ENCODE measurements at places on chromosomes 6 and 20.

GRCh38 chr6:41529049-41529448 is 17.1 kb upstream of the FOXP4 start:
- no peak for DNase-seq

DNA sequence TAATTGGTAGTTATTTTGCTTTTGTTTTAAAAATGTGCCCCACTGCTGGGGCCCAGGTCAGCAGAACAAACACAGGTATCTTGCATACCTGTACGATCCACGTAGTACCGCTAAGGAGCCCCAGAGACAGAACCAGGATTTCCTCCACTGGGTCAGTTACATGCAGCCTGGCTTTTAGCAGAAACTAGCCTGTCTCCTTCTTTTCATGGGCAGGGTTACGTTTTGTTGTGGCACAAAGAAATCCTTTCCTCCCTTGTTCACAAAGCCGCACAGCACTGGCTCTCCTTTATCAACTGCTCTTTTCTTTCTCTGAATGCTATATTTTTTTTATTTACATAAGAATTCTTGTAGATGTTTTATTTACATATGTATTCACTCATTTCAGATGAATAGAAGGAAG is 190.3 kb upstream of the POU3F2 start:
- no peak for DNase-seq

- no peak for DNase-seq
Observed at GRCh38 chr6:52691718-52692117, 20.8 kb downstream of the TMEM14A start.

DNA sequence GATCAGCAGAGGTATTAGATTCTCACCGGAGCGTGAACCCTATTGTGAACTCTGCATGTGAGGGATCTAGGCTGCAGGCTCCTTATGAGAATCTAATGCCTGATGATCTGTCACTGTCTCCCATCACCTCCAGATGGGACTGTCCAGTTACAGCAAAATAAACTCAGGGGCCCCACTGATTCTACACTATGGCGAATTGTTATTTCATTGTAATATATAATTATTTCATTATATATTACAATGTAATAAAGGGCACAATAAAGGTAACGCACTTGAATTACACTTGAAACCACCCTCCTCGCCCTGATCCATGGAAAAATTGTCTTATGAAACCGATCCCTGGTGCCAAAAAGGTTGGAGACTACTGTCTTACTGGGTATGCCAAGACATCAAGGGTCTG is 18.6 kb downstream of the PRKN start:
- no peak for DNase-seq

DNA sequence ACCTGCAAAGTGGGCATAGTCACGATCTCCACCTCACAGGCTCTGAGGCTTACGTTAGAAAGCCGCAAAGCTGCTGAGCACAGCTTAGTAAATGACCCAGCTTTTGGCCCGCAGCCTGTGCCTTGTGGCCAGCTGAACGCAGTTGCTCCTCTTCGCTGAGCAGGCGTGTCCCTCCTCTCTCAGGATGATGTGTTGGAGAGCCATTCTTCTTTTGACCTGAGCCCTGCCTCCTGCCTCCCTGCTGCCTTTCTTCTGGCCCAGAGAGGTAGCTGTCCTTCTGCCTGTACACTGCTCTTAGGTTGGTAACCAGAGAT is 47.6 kb upstream of the MYL9 start:
- peak; percentile 91 for DNase-seq

- DNase-seq, result no peak
Observed at GRCh38 chr6:38164131-38164481, 344.6 kb downstream of the ZFAND3 start.

DNA sequence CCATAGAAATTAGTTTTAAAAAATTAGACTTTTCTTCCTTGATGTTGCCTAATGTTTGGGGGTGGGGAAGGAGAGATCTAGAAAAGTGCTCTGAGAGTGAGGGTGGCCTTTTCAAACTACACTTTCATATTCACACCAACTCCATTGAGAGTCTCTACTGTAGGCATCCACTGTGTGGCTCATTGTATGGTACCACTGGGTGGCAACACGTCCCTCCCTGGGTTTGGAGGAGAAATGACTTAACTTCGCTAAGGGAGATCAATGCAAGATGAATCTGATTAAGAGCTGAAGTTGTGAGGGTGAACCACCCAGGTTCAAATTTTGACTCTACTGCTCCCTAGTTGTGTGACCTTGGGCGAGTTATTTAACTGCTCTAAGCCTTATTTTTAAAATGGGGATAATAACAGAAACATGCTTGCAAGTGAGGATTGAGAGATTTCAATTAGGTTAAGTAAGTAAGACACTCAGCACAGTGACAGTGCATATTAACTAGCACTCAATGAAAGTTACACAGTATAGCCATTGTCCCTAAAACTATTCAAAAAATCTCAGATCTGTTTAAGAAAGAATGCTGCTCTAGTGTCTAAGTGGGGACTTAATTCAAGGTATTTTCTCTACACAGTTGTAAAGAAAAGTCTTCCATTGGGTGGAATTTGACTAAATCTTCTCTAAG is 193.5 kb upstream of the CNR1 start:
- DNase-seq, result no peak

DNA sequence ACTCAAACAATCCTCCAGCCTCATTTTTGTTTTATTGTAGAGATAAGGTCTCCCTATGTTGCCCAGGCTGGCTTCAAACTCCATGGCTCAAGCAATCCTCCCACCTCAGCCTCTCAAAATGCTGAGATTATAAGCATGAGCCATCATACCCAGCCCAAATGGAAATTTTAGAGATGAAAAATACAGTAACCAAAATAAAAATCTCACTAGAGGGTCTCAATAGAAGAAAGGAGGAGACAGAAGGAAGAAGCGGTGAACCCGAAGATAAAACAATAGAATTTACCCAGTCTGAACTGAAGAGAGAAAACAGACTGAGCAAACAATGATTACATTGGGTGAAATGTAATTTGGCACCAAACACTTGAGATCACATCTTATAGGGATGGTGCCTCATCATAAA is 16.7 kb upstream of the OLIG3 start:
- no peak for DNase-seq

GRCh38 chr20:45967551-45968080 is 4.4 kb downstream of the ZNF335 start:
- DNase-seq, result no peak

GRCh38 chr6:128311944-128312570 is 208.3 kb downstream of the PTPRK start:
- no peak for DNase-seq

GRCh38 chr6:104253236-104253635 is 606.5 kb downstream of the HACE1 start:
- DNase-seq, result no peak

DNA sequence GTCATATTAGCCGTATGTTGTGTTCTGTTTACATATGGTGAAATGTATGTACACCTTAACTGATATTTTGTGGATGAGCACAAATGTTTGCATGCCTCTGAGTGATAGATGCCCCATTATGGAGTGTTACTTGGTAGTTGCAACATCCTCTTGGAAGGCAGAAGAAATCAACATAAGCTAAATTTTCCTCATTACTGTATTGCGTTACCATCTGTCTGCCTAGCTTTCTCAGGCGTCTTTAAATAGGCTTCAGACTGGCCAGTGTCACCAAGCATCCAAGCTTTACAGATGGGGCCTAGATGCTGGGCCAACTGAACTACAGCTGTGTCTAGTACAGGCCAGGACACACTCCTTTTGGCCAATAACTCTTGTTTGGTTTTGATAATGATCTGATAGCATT is 250.6 kb downstream of the SAMD5 start:
- DNase-seq, result no peak

GRCh38 chr20:4324611-4325243 is 309.4 kb upstream of the RNF24 start:
- DNase-seq, result no peak

GRCh38 chr6:139695361-139695760 is 320.9 kb upstream of the CITED2 start:
- DNase-seq, result no peak

DNA sequence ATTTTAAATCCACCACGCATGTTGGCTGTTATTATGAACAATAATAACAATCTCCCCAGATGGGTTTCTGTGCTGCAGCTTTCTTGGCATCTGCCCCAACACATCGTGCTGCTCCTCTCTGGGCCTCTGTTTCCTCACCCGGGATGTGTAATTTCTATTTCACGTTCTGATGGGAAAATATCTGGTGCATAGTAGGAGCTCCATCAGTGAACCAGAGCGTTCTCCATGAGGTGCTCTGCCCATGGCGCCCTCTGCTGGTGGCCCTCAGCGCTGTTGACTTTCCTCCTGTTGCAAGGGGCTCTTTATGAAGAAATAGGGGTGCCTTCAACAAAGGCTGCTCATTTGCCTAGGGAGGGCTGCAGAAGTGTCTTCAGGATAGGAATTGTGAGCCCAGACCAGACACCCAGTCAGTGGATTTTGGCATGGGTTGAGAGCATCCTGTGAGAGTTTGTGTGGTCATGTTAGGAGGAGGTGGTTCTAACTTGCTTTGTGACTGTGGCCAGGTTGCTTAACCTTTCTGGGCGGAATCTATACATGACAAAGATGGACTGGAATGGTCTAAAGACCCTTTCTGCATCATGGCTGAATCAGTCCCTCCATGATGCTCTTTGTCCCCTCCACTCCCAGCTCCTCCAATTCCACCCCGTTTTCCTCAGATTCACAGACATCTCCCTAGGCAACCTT is 8.1 kb downstream of the SCRT2 start:
- no peak for DNase-seq

- DNase-seq, result no peak
Observed at GRCh38 chr20:17969884-17970409, 1.1 kb downstream of the MGME1 start.

- no peak for DNase-seq
Observed at GRCh38 chr6:14009431-14009830, 84.7 kb downstream of the RNF182 start.

DNA sequence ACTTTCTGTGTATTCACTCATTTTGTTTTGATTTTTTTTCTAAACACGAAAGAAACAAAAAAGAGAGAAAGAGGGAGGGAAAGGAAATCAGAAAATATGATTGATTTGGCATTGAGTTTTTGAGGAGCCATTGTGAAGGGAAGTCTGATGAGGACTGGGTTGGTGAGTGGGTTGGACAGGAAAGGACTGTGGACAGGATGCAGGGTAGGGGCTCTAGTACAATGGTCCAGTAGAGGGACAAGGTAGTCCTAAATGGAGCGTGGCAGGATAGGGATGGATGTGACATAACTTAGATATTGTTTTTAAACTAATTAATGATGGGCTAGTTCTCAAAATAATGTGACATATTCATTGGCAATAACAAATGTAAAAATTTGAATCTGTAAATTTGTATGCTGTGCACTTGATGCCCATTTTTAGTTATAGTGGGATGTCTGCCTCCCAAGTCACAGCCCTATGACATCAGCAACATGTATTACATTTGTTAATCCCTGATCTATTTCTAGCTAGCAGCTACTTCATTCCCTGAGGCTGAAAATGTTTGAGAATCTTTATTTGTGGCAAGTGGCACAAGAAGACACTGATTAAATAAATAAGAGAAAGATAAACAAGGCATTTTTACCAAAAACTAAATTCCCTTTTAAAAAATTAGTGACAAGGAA is 64.0 kb upstream of the ASF1A start:
- no peak for DNase-seq

GRCh38 chr6:140462453-140463311 is 1088.2 kb upstream of the CITED2 start:
- DNase-seq, result peak; percentile 36

GRCh38 chr6:75748003-75748742 is 866 bp upstream of the MYO6 start:
- DNase-seq, result no peak

- peak; percentile 7 for DNase-seq
Observed at GRCh38 chr6:95266537-95267258, 310.6 kb upstream of the MANEA start.

DNA sequence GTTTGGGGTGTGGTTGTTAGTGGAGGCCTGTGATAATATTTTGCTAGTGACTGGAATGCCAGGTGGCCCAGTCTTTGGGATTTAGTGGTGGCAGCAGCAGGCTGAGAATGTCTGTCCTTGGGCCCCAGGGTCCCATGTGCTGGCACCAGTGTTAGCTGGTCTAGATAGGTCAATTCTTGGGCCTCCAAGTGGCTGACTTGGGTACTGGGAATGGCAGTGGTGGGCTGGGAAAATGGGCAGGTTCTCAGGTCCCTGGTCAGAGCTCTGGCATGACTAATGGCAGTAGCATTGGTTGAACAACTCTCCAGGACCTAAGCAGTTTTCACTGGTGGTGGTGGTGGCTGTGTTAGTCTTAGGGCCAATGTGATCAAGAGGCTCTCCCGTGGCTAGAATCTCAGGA is 50.3 kb downstream of the OLIG3 start:
- no peak for DNase-seq

DNA sequence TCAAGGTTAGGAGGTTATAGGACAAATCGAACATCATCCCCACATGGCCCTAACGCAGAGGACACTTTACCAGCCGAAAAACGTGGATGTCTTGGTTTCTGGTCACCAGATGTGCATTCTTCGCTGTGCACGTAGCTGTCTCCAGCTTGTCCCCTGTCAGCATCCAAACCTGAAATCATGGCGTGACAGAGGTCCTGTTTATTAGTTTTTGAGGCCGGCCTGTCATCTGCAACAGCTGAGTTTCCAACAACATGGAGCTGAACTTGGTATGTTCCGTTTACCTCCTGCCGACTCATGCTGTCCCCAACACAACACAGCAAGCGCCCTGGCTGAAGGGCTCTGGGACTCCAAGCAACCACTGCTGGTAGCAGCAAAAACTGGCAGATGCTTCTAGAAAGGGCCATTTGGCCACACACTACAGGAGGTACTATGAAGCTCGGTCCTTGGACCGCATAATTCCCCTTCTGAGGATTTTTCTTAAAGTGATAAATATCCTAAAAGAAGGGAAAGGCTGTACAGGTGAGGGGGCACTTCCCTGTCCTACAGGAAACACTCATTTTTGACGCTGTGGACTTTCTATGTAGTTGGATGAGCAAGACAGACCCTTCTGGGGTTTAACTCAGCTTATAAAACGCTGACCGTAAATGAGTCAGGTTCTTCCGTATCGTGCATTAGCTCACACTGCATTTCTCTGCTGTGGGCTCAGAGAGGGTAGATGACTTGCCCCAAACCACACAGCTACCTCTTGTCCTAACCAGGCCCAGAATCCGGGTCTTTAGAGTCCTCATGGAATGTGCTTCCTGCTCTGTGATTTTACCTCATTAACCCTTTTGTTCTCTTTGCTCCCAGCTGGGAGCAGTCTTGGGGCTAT is 79.7 kb upstream of the NFATC2 start:
- DNase-seq, result peak; percentile 34

GRCh38 chr6:21188505-21189223 is 404.9 kb upstream of the SOX4 start:
- DNase-seq, result no peak

DNA sequence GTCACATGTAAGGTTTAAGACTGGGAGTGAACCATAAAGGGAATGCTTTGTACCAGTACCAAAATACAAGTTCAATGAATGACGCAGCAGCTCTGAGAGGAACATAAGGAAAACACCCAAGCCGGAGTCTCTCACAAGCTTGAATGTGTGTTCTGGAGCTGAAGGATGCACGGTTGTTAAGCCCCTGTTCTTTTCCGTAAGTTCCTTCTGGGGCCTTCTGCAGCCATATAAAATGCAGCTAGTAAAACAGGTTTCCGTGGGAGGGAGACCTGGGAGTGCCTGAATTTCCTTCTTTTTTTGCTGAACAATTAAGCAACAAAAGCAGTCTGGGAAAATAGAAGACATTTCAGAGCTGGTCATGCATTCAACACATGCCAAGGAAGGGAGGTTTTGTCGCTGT is 73.2 kb upstream of the JAG1 start:
- DNase-seq, result no peak

GRCh38 chr6:87724983-87725811 is 23.2 kb upstream of the AKIRIN2 start:
- DNase-seq, result no peak

Measured in astrocyte (in vitro differentiated cells and primary cell).